ENCODE measurements at places on chromosomes 12 and 14. TPM values are rescaled to one million over a fixed set of nuclear protein-coding genes. Genes with fewer than 3 reads are reported as not detected.

Gene STON2
- polyA plus RNA-seq: 0.33 TPM

Gene HOTAIR
- polyA plus RNA-seq: not detected

Gene RTL1
- polyA plus RNA-seq: not detected

Gene LALBA
- polyA plus RNA-seq: not detected

Gene RFX4
- 0.14 TPM for polyA plus RNA-seq

Gene KRT78
- polyA plus RNA-seq: 0.12 TPM

Gene MIA2
- 25.2 TPM for polyA plus RNA-seq

Gene CNTN1
- 0.11 TPM for polyA plus RNA-seq

Gene SERPINA10
- polyA plus RNA-seq: not detected

Gene DPF3
- polyA plus RNA-seq: 0.37 TPM

Gene PLCZ1
- polyA plus RNA-seq: not detected

Gene SIX1
- polyA plus RNA-seq: 4.4 TPM

Gene CEBPE
- polyA plus RNA-seq: 0.15 TPM

Gene FLRT2
- 22.2 TPM for polyA plus RNA-seq

Gene VCPKMT
- 6.0 TPM for polyA plus RNA-seq

Gene OR11H7
- polyA plus RNA-seq: not detected

Gene TAS2R7
- polyA plus RNA-seq: not detected

Gene SMOC1
- 3.0 TPM for polyA plus RNA-seq

Gene KITLG
- polyA plus RNA-seq: 2.1 TPM

Gene SMIM41
- not detected for polyA plus RNA-seq

Gene BTBD6
- polyA plus RNA-seq: 116 TPM

Gene KLHDC2
- polyA plus RNA-seq: 50.1 TPM

Gene SLC4A8
- 1.0 TPM for polyA plus RNA-seq

Gene IQSEC3
- polyA plus RNA-seq: 0.61 TPM

Gene FERMT2
- 92.0 TPM for polyA plus RNA-seq

Gene SMCO2
- 0.10 TPM for polyA plus RNA-seq
